Ascending aorta (tissue), 2 donors: ENCODE measurements at places on chromosomes 6 and 20.

- no peak for DNase-seq
Measured at GRCh38 chr6:100626721-100627120, 162.0 kb upstream of the SIM1 start.

DNA sequence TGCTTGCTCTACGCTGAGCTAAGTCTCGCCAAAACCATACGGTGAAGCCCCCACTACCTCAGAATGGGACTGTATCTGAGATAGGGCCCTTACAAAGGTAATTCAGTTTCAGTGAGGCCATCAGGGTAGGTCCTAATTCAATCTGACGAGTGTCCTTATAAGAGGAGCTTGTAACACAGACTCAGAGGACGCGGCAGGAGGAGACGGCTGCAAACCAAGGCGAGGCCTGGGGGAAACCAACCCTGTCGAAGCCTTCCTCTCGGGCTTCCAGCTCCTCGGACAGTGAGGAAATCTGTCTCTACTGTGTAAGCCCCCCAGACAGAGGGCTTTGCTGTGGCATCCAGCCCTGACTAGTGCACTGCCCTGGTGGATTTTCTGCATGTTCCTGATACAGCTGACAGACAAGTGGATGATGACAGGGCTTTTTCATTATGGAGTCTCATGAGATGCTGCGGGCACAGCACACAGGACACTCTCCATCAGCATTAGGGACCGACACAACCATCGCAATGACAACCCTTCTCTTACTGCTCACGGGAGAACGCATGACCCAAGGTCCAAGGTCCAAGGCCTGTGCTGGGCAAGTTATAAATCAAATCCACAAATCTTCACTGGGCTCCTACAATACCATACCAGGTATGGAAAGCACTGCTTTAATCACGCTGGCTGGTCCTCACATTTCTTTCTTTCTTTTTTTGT is 48.2 kb downstream of the SSR1 start:
- DNase-seq, result no peak

DNA sequence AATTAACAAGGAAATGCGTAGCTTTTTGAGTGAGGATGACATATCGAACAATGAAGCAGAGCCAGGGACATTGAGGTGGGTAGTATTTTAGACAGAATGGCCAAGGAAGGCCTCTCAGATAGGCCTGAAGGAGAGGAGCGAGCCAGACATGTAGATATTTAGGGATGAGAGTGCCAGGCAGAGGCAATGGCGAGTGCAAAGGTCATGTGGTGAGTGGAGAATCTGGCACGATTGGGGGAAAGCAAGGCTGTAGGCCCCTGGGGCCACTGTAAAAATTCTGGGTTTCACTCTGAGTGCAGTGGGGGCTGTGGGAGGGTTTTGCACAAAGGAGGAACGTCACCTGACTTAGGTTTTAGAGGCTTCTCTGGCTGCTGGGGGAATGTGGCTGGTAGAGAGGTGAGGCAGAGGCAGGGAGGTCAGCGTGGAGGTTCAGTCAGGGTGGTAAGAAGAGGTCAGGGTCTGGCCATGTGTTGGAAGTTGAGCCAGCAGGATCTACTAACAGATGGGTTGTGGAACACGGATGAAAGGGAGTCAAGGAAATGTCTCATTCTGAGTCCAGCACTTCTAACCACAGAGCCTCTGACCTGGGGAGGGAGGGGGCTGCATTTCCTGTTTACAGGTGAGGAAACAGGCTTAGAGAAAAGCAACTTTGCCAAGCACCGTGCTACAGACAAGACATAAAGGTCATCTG is 11.3 kb downstream of the SIRPA start:
- no peak for DNase-seq

DNA sequence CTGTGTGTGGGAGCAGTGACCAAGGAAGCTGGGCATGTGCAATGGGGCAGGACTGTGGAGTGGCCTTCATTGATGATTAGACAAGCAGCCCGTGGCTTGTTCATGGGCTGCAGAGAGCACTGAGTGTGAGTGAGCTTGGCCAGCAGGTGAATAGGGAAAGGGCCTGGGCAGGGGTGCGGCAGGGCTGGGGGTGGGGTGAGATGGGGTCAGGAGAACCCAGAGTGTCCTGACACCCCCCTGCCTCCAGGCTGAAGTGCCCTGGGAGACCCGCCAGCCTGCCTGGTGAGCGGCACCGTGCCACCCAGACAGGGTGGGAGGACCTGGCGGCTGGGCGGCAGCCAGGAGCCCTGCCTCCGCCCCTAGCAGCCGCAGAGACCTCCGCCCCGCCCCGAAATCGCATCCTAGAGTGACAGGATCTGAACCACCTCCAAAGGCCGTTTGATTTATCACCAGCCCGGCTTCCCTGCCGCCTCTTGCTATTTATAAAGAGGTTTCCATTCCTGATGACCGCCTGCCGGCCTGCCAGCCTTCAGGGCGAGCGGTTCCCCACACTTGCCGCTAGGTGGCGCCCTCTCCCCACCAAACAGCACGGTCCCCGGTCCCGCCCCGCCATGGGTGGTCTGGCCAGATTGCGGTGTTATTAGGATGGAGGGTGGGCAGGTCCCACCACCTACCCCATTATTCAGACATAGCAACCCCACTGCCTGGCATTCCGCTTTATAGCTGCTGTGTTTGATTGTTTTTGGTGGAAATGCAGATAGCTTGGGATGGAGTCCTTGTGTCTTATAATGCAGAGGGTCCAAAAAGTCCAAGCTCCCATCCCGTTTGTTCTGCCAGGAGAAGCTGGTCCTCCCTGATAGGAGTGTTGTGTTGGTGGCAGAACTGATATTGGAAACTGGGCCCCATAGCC is 3.5 kb downstream of the MYLK2 start:
- peak; percentile 94 for DNase-seq

GRCh38 chr6:97669191-97670031 is 386.4 kb upstream of the MMS22L start:
- no peak for DNase-seq

DNA sequence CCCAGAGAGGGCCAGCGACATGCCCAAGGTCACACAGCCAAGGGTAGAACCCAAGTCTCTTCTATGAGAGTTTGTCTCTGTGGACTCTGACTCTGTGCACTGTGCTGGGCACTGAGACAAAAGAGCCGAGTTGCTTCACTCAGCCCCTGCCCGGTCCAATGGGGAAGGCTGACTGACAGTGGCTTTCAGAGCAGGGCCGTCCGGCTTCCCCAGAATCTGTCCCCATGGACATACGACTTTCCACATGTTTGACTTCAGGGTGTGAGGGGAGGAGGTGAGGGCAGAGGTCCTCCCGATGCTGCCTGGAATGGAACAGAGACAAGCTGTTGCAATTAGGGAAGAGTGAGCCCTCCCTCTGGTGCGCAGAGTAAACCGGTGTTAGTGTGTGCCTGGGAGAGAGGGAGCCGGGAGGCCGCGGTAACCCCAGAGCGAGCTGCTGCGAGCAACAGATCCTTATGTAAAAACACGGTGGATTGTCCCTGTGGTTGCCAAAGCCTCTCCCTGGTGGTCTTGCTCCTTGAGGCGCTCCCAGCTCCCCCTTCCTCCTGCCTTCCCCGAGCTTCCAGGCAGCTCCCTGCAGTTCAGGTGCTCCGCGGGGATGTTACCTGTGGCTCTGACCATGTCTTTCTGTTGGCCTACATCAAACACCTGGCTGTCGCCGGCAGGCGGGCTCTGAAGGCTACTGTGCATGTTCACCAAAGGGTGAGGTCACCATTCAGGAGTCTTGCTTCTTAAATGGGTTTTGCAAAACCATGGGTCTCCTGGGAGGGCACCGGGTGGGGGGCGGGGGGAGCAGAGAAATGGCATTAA is 672 bp downstream of the SIRPA start:
- DNase-seq, result no peak

- DNase-seq, result no peak
Measured at GRCh38 chr6:159606786-159607185, 86.3 kb downstream of the SOD2 start.

DNA sequence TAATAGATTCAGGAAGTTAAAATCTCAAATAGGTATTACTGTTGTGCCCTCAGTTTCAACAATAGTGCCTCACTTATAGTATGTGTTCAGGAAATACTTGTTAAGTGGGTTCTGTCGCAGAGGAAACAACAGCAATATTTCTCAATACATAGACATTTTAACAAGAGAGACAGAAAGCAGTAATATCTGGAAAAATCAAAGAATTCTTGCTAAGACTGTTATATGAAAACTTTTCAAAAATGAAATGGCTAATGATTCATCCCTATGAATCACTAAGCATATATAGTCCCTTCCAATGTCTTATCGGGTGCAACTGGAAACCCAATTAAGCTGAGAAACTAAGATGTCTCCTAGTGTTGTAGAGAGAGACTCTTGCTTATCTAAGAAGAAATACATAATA is 668.9 kb downstream of the TFAP2A start:
- no peak for DNase-seq

DNA sequence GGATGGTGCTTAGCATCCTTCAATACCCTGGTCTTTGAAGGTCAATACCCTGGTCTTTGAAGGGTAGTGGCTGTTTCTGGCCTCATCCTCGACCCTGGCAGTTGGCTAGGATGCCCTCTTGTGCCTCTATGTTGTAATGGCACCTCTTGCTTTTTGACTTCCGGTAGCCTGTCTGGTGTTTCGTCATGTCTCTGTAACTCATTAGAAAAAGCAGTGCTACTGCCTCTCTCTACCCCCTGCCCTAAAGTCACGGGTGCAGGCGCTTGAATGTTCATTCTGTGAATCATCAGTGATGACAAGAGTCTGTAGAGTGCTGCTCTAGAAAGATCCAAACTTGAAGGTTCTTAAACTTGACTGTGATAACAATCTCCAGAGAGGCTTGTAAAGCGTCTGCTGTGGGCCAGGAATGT is 28.3 kb downstream of the RSPO4 start:
- no peak for DNase-seq

DNA sequence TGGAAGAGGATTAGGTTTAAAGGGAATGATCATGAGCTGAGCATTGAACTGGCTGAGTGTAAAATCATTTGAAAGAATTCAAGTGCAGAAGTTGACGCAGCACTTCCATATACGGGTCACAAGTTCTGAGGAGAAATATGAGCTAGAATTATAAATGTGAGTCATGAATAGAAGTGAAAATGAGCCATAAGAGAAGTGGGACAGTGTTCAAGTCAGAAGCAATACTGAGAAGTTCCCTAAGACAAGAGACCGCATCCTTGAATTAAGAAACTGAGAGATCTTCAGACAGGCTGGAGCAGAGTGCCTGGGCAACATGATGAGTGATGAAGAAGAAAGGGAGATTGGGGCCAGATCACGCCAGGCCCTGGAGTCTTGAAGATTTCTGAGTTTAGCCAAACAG is 209.7 kb downstream of the TBX18 start:
- DNase-seq, result no peak

- peak; percentile 24 for DNase-seq
Measured at GRCh38 chr6:43744491-43744890, 25.5 kb upstream of the VEGFA start.

- DNase-seq, result no peak
Measured at GRCh38 chr6:4066029-4066755, 12.7 kb downstream of the FAM217A start.

GRCh38 chr6:124659427-124659826 is 302.8 kb upstream of the RNF217 start:
- DNase-seq, result no peak

DNA sequence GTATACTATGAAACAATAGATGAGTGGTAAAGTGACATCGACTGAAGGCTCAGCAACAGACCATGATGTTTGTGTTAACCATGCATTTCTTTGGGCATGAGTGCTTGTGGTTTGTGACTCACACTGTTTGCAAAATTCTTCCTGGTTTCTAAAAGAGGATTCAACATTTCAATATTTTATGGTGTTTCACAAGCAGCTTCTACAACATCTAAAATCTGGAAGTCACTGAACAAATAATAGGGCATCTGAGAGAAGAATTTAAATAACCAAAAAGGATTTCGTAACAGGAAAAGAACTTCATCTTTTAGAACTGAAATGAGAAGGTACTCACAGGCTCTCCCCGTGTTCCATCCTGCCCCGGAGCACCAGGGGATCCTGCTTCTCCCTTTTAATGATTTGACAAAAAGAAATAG is 146.2 kb downstream of the COL21A1 start:
- no peak for DNase-seq

DNA sequence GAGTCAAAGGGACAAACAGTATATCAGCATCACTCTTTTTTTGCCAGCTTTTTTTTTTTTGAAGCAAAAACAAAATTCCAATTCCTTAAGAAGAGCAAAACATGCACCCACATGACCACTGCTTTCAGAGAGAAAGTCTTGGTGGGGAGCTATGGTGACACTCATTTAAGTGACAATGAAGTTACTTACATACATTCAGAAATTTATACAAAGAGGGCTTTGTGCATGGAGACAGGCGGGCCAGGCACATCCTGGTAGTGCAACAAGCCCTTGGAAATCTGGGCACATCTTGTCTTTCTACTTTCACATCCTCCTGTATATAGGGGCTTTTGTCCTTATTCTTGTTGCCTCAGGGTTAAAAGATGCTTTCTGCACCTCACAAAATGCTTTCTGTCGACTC is 55.9 kb downstream of the IL22RA2 start:
- no peak for DNase-seq

- DNase-seq, result no peak
Measured at GRCh38 chr6:129659167-129659566, 50.8 kb downstream of the ARHGAP18 start.

DNA sequence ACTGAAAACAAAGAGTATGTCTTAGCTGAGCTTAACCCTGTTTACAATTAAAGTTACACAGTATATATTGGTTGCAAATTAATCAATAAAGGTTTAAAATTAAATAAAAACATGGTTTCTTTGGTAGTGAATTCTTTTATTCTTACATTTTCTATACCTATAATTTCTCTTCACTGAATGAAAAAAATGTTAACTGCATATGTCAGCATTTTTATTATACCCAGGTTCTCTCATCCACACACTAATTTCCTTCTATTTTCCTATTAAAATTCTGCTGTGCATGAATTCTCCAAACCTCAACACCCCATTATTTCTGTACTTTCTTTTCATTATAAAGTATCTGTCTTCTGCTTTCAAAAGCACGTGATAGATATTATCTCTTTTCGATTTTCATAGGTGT is 91.9 kb downstream of the TBC1D32 start:
- DNase-seq, result no peak

- no peak for DNase-seq
Measured at GRCh38 chr20:8152183-8152582, 20.1 kb downstream of the PLCB1 start.
